Urinary bladder (tissue), 4 donors: ENCODE measurements at places on chromosomes 6 and 20. TPM values are rescaled to one million over a fixed set of nuclear protein-coding genes. Genes with fewer than 3 reads are reported as not detected.

EFCAB8 gene
- 0.95 TPM for total RNA-seq

MRAP2 gene
- 5.6 TPM for total RNA-seq

TMEM200A gene
- total RNA-seq = 24.8 TPM

OR2J3 gene
- total RNA-seq = not detected

MEA1 gene
- 29.1 TPM for total RNA-seq

OPN5 gene
- total RNA-seq = 0.05 TPM

PAK5 gene
- total RNA-seq = 0.48 TPM

SCUBE3 gene
- 3.9 TPM for total RNA-seq

OLIG3 gene
- not detected for total RNA-seq

BPIFB2 gene
- not detected for total RNA-seq

PKIB gene
- total RNA-seq = 5.1 TPM

STMN3 gene
- total RNA-seq = 17.7 TPM

RNF8 gene
- total RNA-seq = 21.7 TPM

RBCK1 gene
- 42.1 TPM for total RNA-seq

EEF1A1 gene
- total RNA-seq = 18,172 TPM

RGL2 gene
- total RNA-seq = 44.0 TPM

OCSTAMP gene
- not detected for total RNA-seq

CYP39A1 gene
- 13.3 TPM for total RNA-seq

CYP21A2 gene
- total RNA-seq = not detected

C6orf141 gene
- 3.1 TPM for total RNA-seq
